Choroid plexus epithelial cell (primary cell): ENCODE measurements at places on chromosomes 13 and 19.

- no peak for DNase-seq
Measured at GRCh38 chr19:50870417-50871089, 2.7 kb upstream of the KLK2 start.

DNA sequence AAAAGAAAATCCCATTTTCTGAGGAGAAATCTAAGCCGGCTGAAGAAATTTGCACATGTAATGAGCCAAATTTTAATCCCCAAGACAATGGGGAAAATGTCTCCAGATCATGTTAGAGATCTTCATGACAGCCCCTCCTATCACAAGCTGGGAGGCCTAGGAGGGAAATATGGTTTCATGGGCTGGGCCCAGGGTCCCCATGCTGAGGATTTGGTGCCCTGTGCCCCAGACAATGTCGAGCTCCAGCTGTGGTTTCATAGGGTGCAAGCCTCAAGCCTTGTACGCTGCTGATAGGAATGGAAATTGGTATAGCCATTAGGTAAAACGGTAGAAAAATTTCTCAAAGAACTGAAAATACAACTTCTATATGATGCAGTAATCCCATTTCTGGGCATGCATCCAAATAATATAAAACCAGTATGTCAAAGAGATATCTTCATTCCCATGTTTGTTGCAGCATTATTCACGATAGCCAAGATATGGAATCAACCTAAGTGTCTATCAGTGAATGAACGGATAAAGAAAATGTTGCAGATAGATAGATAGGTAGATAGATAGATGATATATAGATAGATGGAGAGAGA is 19.3 kb upstream of the FREM2 start:
- peak; percentile 30 for DNase-seq

DNA sequence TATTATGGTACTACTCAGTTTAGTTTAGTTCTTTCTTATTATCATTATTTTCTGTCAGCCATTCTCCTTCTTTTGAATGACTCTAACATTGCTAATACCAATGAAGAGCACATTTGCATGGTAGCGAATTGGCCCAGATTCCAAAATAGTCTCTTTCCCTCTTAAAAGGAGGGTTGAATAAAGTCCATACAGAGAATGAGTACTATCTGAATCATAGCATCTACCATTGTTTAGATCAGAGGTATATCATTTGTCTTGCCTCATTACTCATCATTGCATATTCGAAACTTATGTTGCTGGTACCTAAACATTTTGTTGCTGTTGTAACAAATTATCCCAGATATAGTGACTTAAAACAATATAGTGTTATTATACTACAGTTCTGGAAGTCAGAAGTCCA is 1235.3 kb upstream of the ATXN8OS start:
- DNase-seq, result no peak

- no peak for DNase-seq
Measured at GRCh38 chr19:13112555-13112954, 4.0 kb downstream of the TRMT1 start.

DNA sequence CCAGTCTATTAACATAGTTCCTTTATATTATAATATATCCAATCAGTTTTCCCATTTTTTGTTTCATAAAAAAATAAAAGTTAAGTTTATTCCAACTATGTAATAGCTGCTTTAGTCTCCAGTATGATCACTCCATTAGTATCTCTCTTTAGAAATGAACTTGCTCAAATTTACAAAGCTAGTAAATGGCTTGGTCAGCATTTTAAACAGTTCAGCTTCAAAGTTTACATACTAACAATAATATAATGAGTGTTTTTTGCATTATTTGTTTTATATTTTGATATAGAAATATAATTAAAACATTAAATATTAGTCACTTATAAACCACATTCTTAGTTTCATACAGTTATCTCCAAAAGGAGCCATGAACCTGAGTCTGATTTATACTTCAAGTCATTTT is 1073.8 kb downstream of the SLITRK5 start:
- DNase-seq, result no peak

GRCh38 chr13:51923983-51924539 is 62.3 kb downstream of the CCDC70 start:
- DNase-seq, result no peak

- DNase-seq, result peak; percentile 26
Measured at GRCh38 chr13:73832128-73832588, 302.0 kb downstream of the KLF12 start.

DNA sequence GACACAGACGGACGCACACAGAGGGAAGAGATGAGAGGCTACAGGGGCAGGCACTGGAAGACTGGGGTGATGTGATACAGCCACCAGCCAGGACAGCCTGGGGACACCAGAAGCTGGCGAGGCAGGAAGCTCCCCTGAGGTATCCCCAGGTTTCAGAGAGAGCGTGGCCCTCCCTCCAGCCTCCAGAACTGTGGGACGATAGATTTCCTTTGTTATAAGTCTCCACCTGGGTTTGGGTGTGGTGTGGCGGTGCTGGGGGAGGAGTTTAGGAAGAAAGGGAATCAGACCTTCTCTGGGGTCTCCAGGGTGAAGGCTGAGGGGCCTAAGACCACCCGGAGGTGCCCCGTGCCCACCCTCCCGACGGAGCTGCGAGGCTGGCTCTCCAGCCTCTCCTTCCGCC is 2.7 kb upstream of the ASPDH start:
- no peak for DNase-seq

DNA sequence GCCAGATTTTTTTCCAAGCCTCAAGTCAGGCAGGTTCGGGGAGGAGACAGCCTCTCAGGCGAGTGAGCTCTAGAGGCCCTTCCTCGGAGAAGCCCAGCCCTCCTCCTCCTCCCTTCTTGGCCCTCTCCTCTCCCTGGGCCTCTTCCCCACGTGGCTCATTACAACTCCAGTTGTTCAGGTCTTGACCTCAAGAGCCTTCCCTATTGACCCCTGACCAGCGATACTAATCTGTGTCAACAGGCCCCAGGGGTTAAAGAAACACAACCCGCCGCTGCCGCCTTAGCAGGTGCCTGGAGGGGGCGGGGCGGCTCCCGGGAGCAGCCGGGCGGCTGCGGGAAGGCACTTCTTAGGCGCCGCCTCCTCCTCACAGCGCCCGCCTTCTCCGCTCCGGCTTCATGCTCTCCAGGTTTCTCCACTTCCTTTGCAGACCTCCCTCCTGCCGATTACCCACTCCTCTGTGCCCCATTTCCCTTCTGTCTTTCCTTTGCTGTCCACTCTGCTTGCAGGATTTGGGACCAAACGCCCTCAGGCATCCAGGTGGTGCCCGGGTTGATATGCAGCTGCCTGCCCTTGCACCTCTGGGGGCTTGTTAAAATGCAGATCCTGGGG is 51.0 kb downstream of the LYL1 start:
- peak; percentile 48 for DNase-seq

GRCh38 chr19:18502246-18502637 is 19.6 kb downstream of the ELL start:
- DNase-seq, result no peak

DNA sequence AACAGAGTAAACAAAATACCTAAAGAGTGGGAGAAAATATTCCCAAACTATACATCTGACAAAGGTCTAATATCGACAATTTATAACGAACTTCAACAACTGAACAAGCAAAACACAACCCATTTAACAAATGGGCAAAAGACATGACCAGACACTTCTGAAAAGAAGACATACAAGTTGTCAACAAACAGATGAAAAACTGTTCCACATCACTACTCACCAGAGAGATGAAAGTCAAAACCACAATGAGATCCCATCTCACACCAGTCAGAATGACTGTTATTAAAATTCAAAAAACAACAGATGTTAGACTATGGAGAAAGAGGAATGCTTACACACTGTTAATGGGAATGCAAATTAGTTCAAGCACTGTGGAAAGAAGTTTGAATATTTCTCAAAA is 233.8 kb upstream of the EDNRB start:
- DNase-seq, result no peak

GRCh38 chr13:73325723-73326558 is 267.1 kb downstream of the KLF5 start:
- peak; percentile 30 for DNase-seq

DNA sequence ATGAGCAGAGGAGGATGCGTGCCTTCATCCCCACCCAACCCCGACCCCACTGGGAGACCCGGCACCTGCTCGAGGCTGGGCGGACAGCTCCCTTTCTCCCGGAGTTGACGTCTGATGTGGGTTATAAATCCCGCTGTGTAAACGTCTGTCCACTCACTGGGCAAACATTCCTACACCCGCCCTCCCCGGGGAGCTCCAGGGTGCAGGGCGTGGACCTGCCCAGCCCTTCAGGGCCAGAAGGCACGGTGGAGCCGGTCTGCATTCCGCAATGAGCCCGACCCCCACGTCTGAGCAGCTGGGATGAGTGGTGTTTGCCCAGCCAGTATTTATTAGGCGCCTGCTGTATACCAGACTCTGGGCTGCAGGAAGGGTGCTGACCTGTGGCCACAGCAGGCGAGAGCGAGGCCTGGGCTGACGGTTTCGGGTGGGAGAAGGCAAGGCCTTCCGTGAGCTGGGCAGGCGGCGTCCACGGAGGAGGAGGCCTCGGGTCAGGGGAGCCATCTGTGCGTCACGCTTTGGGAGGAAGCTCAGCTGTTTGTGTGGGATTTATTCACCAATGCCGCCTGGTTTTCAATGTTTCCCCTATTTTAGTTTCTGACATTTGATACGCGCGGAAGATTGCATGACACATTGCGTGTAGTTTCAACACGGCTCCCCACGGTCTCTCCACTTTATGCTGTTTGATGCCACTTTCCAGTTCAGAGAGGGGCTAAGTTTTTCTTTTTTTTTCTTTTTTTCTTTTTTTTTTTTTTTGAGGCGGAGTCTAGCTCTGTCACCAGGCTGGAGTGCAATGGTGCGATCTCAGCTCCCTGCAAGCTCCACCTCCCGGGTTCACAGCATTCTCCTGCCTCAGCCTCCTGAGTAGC is 2.0 kb downstream of the MISP start:
- peak; percentile 91 for DNase-seq

DNA sequence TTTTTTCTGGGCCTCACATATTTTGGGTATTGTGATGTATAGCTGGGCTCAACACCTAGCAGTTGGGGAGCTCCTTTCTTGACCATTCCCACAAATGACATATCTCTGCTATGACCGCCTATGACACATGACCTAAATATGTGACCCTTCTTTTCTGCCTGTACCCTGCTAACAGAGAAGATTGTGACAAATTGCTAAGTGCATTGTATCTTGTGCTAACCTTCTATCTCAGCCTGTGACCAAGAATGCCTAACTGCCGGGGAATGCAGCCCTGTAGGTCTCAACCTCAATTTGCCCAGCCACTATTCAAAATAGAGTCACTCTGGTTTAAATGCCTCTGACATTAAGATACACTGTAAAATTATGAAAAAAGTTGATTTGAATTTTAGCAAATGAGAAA is 6.8 kb upstream of the ZNF429 start:
- DNase-seq, result no peak

DNA sequence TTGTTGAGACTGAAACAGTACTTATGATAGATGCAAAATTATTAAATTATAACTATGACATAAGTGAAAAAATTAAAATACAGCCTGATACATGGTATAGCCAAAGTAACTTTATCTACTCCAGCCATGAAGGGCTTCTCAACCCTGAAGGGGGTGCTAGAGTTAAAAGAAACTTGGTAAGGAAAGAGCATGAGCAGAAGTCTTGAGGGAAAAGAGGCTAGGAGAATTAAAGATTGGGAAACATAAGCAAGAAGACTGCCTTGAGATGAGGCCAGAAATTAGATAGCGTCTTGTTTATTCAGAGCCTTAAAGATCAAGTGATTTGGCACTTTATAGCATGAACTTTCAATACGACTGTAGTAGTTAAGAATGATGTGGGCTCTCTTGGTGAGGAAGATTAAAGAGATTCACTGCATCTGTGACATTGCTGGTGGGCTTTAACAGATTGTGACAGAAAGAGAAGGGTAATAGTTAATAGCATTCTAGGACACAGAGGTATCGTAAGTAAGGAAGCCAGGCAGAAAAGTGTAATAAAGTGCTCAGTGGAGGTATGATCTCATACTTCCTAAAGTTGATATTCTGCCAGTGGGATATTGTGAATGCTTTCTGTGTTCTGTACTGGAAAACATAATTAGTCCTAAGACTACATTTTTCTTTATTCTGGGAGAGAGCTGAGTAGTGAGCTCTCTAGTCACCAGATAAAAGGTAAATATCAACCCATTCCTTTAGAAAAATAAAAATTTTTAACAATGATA is 385.4 kb upstream of the PRR20A start:
- no peak for DNase-seq

GRCh38 chr19:10399878-10400277 is 3.5 kb downstream of the CDC37 start:
- DNase-seq, result no peak

DNA sequence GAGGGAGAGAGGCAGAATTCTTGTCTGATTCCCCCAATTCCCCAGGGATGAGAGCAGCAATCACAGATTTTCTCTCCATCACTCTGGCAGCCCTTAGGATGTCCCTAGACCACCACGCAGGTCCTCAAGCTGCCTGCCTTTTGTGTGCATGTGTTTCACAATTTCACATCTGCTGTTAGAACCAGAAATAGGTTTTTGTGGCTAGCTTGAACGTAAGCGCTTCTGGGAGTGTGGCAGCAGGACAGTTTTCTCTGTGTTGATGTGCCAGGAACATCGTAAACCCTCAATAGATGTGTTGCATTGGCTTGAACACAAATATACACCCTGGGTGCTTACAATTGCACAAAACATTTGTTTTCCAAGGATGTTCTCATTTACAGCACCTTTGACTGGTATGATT is 78.8 kb upstream of the TMTC4 start:
- DNase-seq, result no peak

DNA sequence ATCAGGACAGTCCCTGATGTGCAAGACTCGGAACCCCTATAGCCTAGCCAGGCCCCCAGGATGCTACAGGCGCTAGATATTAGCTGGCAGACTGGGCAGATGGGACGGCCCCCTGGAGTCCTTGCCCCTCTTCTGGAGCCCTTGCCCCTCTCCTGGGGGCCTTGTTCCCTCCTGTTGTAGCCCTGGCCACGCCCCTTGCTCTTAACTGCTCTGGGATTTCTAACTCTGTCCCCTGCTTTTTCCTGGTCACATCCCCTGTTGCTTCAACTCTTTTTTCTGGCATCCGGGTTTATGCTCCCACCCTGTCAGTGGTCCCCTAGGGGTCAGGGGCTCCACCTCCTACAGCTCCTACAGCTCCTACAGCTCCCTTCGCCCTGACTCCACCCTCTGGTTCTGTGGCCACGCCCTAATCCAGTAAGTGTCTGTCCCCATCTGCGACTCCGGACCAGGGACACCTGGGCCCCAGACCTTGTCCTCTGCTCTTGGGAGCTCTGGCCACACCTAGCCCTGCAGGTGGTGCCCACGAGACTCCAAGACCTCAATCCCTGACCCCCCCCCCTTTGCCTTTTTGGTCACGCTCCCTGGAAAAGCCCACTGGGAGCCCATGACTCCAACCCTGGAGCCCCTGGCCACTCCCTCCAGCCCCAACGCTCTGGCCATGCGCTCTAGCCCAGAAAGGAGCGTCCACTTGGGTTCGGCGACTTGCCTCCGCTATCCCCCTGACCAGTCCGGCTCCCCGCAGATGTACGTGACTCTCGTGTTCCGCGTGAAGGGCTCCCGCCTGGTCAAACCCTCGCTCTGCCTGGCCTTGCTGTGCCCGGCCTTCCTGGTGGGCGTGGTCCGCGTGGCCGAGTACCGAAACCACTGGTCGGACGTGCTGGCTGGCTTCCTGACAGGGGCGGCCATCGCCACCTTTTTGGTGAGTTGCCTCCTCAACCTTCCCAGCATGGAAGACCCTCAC is 6.8 kb downstream of the PLPPR2 start:
- DNase-seq, result no peak

GRCh38 chr13:35923347-35923746 is 207.8 kb downstream of the DCLK1 start:
- DNase-seq, result peak; percentile 54
